Left hindlimb (tissue), 1 donor: ENCODE measurements at places on chromosomes 1 and 21.

DNA sequence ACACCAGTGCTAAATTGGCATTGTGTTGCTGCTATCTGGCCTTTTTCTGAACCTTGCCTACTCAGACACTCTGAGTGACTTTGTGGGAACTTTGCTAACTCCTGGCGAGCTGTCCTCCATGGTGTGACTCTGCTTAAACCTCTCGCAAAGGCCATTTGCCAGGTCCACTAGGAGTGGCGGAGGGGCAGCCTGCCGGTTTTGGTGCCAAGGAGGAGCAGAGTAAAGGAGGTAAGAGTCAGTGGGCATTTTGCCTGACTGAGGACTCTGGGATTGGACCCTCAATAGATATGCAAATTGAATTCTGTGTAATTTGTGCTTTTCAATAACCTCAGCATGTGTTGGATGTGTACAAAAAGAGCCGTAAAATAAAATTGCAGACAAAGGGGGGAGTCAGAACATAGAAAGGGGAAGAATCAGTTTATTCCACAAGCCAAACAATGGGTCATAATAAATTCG lies 386.6 kb upstream of the NFIA start:
- DNase-seq, result no peak

DNA sequence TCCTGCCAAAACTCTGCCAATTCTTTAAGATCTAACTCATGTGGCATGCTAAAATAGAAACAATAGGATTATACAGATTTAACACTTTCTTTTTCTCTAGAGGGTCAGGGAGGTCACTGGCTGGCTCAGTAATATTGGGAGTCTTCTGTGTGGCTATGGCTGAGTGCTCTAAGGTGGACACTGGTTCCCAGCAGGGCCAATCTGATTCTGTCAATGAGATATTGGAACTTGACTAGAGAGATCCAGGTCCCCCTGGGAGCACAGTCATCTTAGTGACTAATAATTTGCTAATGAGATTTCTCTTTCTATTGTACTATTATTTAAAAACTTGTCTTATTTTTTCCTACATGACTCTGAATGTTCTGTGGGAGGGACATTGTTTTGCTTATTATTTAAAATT lies 69.1 kb upstream of the ZP4 start:
- no peak for DNase-seq

GRCh38 chr1:158310623-158311022 lies 20.7 kb downstream of the CD1B start:
- no peak for DNase-seq

DNA sequence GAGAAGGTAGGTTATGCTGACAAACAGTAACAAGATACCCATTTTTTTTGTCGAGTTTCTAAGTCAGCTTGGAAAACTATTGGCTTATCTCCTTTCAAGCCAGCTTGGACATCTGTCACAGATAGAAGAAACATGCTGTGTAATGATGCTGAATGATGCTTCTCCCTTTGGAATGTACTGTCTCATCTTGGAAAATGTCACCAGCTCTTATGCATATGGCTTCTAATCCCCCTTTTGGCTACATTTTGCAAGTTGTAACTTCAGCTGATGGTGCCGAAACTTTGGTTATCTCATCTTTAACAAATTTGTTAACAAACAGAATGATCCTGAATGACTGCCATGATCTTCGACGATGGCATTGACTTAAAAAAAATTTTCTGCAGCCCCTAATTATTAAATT lies 68.8 kb upstream of the ST6GALNAC3 start:
- DNase-seq, result no peak

DNA sequence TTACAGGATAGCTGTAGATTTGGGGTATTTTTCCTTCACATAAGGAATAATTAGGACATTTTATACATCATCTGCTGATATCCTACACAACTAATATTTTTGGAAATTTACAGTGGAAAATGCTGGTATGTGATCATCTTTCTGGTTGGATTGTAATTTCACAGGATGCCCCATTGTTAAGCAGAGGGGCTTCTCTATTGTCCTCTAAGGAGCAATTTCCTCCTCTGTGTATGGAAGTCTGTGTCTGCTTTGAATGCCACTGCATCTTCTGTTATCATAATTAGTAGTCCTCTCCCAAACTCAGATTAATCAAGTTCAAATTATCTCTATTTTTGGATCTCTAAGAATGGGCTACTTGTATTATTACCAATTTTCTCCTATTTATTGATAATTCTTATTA lies 988.1 kb upstream of the B3GALT2 start:
- no peak for DNase-seq

DNA sequence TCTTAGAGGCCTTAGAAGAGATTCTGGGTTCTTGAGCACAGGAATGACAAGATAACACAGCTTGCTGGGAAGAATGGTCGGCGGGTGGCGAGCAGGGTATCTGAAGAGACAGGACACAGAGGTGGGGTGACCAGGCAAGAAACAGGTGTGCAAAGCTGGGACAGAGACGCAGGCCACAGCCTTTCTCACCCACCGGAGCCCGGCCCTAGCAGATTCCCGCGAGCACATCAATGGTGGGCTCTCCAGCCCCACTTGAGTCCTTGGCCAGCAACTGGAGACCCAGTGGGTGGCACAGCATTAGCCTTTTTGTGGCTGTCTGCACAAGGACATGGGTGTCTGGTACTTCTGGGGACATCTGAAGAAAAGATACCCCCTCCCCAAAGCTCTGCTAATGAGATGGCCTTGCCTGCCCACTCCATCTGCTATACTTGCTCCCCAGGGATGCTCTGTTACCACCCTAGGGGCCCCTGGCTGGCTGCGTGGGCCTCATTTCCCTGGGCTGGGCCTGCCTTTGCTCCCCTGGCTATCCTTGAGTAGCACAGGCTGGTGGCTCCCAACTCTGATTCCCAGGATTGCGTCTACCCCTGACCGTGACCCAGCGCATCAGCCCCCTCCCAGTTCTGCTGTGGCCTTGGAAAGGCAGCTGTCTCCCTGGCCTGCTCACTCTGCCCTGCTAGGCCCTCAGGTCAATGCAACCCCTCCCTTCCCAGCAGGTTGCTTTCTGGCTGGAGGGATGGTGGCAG lies 127.2 kb upstream of the ADAR start:
- DNase-seq, result no peak

- DNase-seq, result no peak
Measured at GRCh38 chr1:175095978-175096607, 28.5 kb downstream of the TNN start.

- DNase-seq, result no peak
Measured at GRCh38 chr21:42193721-42194120, 25.2 kb upstream of the ABCG1 start.

GRCh38 chr1:64478594-64479470 lies 8.9 kb downstream of the CACHD1 start:
- no peak for DNase-seq

- no peak for DNase-seq
Measured at GRCh38 chr1:241773991-241774390, 74.0 kb upstream of the EXO1 start.

DNA sequence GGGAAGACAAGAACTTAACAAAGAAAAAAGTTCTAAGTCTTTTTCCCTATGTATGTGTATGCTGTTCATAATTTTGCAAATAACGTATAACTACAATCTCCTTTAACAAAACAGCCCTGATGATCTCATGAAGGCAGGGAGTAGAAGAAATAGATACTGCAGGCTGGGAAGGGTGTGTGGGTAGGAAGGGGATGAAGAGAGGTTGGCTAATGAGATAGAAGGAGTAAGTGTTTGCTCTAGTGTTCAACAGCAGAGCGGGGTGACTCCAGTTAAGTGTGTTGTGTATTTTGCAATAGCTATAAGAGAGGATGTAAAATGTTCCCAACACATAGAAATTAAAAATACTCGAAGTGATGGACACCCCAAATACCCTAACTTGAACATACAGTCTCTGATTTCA lies 20.1 kb downstream of the C1orf198 start:
- DNase-seq, result no peak

- DNase-seq, result no peak
Measured at GRCh38 chr1:205933671-205934618, 9.3 kb downstream of the SLC26A9 start.

DNA sequence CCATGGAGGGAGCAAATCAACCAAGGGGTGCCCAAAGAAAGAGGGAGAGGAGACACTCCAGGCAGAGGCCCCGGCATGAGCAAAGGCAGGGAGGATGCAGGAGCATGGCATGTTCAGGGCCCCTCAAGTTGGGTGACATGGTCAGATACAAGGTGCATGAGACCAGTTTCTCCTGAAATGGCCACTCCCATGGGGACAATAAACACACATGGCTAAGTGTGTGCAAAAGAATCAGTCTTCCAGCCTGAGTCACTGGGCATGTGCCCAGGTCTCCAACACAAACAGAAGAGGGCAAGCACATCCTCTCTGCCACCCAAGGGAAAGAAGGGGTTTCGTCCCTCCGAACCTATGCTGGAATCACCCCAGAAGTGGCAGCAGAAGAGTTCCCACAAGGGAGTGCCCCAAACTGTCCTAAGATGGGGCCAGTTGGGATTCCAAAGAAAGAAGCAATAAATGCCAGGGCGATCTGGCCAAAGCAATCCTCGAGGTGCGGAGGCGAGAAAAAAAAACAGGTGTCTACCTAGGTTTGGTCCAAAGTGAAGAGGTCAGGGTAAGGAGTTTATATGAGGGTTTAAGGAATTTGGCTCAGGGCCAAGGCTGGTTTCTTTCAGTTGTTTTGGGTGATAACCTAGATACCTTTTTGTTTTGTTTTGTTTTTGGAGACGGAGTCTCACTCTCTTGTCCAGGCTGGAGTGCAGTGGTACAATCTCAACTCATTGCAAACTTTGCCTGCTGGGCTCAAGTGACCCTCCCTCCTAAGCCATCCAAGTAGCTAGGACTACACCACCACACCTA lies 13.2 kb downstream of the CASP9 start:
- DNase-seq, result no peak

DNA sequence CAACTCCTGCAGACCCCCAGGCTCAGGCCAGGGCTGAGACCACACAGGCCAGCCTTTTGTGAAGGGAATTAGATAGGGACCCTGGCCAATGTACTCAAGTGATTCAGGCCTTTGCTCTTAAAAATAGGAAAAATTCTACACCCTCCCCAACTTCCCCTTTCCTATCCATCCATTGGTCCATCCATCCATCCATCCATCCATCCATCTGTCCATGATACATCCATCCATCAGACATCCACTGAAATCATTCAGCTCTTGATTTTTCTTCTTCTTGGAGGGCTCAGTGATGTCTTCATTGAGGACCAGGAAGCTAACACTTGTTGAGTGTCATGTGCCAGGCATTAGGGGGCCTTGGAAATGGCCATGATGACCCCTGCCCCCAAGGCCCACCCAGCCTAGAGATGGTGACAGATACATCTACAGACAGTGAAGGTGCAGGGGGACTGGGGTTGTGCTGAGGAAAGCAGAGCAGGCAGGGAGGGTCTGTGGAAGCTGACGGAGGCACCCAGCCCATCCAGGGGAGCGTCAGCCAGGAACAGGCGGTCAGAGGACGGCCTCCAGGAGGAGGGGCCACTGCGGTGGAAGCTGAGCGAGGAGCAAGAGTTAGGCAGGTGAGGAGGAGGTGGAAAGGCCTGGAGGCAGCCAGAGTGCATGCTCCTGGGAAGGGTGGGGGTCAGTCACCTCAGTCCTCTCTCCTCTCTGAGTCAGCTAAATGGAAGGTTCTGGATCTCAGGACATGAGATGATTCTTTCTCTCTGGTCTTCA lies 81.9 kb downstream of the EPHB2 start:
- peak; percentile 72 for DNase-seq

GRCh38 chr1:101124405-101124804 lies 98.8 kb upstream of the DPH5 start:
- no peak for DNase-seq

DNA sequence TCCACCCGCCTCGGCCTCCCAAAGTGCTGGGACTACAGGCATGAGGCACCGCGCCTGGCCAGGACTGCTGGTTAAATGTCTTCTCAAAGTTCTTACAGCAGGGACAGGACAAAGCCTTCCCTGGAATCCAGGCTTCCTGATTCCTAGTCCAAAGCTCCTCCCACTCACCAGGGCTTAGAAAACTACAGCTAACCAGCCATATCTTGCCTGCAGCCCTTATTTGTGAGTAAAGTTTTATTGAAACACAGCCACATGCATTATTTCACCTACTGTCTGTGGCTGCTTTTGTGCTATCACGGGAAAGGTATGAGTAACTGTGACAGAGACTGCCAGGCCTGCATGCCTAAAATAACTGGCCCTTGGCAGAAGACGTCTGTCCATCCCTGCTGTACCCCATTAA lies 24.4 kb downstream of the TMCO4 start:
- no peak for DNase-seq

DNA sequence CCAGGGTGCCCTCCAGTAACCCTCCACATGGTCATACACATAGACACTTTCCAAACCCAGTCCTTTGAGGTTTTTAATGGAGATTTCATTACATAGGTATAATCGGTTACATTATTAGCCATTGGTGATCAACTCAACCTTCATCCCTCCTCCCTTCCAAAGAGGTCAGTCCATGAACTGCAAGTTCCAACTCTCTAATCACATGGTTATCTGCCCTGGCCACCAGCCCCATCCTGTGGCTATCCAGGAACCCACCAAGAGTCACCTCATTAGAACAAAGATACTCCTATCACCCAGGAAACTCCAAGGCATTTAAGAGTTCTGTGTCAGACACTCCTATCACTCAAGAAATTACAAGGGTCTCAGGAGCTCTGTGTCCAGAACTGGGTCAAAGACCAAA lies 12.2 kb downstream of the ATP1A4 start:
- no peak for DNase-seq

- peak; percentile 76 for DNase-seq
Measured at GRCh38 chr1:1427106-1427819, 6.2 kb upstream of the ANKRD65 start.
